Activated T-helper 2 cell treated with anti-CD3 and anti-CD28 coated beads, Interferon-gamma antibody, Interleukin-2, Interleukin-4, amounts not matched to agents 10 μg/mL and 5 μg/mL and 100 μg/mL, durations not matched to agents 14 hours and 24 hours and 36 hours (primary cell): ENCODE measurements at places on chromosomes 2 and 18. TPM values are rescaled to one million over a fixed set of nuclear protein-coding genes. Genes with fewer than 3 reads are reported as not detected.

GRCh38 chr2:42233976-42234441 is 64.9 kb downstream of the EML4 start:
- H3K4me3 ChIP-seq = no peak overlapping the region
- no peak for DNase-seq
- H3K4me1 ChIP-seq = peaks cover 18% of the 10 kb centered on the region
- no peaks in the 10 kb centered on the region for H3K36me3 ChIP-seq

- no peaks in the 10 kb centered on the region for H3K27me3 ChIP-seq
- DNase-seq = no peak
- no peaks in the 10 kb centered on the region for H3K36me3 ChIP-seq
- no peak overlapping the region for H3K4me3 ChIP-seq
- H3K27ac ChIP-seq = no peak overlapping the region
- no peaks in the 10 kb centered on the region for H3K4me1 ChIP-seq
Measured at GRCh38 chr2:11404376-11405073, 60.1 kb upstream of the ROCK2 start.

GRCh38 chr18:78494204-78495085 is 485.2 kb upstream of the SALL3 start:
- H3K4me1 ChIP-seq = no peaks in the 10 kb centered on the region
- no peak overlapping the region for H3K4me3 ChIP-seq
- H3K27ac ChIP-seq = no peak overlapping the region
- H3K27me3 ChIP-seq = no peaks in the 10 kb centered on the region
- no peaks in the 10 kb centered on the region for H3K36me3 ChIP-seq

GRCh38 chr18:37285825-37286224 is 279.8 kb downstream of the CELF4 start:
- H3K27me3 ChIP-seq = no peaks in the 10 kb centered on the region
- DNase-seq = no peak
- H3K36me3 ChIP-seq = no peaks in the 10 kb centered on the region
- no peak overlapping the region for H3K27ac ChIP-seq
- no peaks in the 10 kb centered on the region for H3K4me1 ChIP-seq
- no peak overlapping the region for H3K4me3 ChIP-seq

- no peak overlapping the region for H3K4me3 ChIP-seq
- H3K4me1 ChIP-seq = peaks cover 8% of the 10 kb centered on the region
- H3K27ac ChIP-seq = no peak overlapping the region
Measured at GRCh38 chr2:171310889-171311288, 122.9 kb downstream of the METTL8 start.

DNA sequence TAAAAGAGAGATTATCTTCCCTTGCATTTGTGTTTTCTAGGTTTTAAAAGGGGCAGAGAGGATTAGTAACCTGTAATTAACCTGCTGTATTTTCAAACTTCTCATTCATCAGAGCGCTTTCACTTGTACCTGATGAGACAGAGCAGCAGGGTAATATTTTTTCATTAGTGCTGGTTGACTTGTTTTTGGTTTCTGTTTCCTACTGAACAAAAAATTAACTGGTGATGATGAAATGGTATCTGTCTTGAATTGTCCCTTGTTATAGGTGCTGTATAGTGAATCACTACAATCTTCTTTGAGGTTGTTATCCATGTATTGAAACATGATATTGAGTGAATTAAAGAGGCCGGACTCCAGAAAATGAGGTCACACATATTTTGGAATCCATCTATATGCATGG is 37.9 kb downstream of the CDH20 start:
- no peaks in the 10 kb centered on the region for H3K4me1 ChIP-seq
- no peak for DNase-seq
- H3K36me3 ChIP-seq = no peaks in the 10 kb centered on the region
- H3K27me3 ChIP-seq = no peaks in the 10 kb centered on the region

DNA sequence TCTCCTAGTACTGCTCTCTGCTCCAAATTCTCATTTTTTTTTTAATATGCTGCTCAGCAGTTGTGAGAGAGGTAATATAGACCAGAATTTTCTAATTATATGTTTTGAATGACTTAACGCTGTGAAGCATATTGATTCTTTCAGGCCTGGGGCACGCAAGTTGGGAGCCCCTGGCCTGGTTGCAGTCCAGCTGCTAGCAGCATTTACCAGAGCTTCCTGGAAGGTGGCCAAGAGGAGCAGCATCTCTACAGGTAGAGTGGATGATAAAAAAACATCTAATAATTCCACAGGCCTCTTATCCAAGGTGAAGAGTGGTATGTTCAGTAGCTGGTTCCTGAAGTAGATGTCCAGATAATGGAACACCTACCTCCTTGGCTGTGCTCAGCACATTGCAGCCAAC is 7.3 kb upstream of the UGP2 start:
- no peak for DNase-seq
- H3K27ac ChIP-seq = no peak overlapping the region
- H3K27me3 ChIP-seq = peaks cover 22% of the 10 kb centered on the region
- H3K4me1 ChIP-seq = peaks cover 6% of the 10 kb centered on the region
- no peaks in the 10 kb centered on the region for H3K36me3 ChIP-seq
- H3K4me3 ChIP-seq = no peak overlapping the region

DNA sequence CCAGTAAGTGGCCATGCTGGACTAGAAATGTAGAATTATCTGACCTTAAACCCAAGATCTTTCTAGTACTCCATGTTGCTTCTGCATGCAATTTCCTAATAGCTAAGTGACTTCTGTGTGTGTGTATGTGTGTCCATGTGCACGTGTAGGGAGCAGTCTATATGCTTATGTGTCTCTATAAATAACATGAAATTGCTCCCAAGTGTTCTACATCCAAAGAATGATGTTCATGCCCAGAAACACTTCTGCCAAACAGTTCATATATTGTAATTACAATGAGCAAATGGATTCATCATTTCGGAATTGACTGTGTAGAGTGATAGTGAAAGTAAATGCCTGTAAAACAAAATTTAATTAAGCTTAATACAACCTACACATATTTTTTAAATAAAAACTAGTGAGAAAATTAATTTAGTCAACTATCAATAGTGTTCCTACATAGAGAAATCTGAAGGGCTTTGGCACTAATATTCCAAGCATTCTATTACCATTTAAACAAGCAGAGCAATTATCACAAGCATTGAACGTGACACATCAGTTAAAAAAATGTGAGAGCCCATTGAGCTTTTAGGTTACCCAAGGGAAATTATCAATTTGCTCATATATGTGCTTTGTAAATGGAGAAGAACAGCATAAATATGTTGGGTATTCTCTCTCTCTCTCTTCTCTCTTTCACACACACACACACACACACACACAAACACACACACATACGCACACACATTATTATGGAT is 1067.4 kb downstream of the CNTNAP5 start:
- H3K27me3 ChIP-seq = no peaks in the 10 kb centered on the region
- no peaks in the 10 kb centered on the region for H3K36me3 ChIP-seq
- H3K4me3 ChIP-seq = no peak overlapping the region
- no peaks in the 10 kb centered on the region for H3K4me1 ChIP-seq
- H3K27ac ChIP-seq = no peak overlapping the region

DNA sequence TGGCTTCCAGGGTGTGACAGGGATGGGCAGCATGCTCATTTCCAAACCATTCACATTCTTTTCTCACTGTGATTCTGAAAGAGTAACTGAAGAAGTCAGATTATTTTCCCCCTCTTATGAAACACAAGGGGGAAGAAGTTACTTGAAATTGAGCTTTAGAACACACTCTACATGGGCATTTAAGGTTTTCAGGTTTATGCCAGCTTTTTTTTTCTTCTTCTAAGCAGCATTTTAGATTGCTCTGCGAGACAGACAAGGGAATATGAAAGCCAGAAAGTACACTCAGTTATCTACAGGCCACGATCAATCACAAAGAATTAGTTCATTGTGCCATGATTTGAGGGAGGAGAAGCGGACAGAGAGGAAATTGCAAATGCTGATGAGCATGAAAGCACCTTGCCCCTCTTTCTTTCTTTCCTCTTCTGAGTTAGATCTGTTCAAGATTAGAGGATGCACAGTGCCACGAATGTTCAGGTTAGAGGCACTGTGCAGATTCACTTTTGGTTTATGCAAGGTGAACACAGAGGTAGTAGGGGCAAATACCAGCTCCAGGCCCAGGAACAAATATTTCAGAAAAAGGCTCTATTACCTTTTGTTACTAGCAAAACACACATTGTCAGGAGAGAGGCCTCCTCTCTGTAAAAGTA is 49.2 kb downstream of the CXCR4 start:
- peaks cover 16% of the 10 kb centered on the region for H3K36me3 ChIP-seq
- H3K27me3 ChIP-seq = no peaks in the 10 kb centered on the region
- peaks cover 44% of the 10 kb centered on the region for H3K4me1 ChIP-seq
- peak overlapping the region; percentile 57 for H3K27ac ChIP-seq

DNA sequence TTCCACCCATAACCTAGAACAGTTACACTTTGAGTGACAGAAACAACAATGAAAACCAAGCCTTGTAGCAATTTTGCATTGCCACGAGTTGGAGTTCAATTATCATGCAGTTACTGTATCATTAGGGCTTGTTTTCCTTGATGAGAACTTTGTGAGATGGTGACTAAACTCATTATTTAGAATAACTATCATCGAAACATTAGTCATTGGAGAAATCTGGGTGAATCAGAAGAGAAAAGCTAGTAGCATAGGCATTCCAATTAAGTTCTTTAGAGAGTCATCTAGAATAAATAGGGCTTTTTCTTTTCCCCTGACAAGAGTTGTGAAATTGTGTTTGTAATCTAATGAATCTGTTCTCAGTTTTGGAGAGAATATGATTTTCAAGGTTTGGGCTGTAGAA is 122.8 kb upstream of the DOCK10 start:
- H3K36me3 ChIP-seq = no peaks in the 10 kb centered on the region
- H3K4me3 ChIP-seq = no peak overlapping the region
- no peak for DNase-seq
- no peak overlapping the region for H3K27ac ChIP-seq
- no peaks in the 10 kb centered on the region for H3K4me1 ChIP-seq

- DNase-seq = no peak
- H3K4me3 ChIP-seq = no peak overlapping the region
- no peaks in the 10 kb centered on the region for H3K36me3 ChIP-seq
- no peak overlapping the region for H3K27ac ChIP-seq
Measured at GRCh38 chr2:213189001-213189899, 37.8 kb upstream of the IKZF2 start.

DNA sequence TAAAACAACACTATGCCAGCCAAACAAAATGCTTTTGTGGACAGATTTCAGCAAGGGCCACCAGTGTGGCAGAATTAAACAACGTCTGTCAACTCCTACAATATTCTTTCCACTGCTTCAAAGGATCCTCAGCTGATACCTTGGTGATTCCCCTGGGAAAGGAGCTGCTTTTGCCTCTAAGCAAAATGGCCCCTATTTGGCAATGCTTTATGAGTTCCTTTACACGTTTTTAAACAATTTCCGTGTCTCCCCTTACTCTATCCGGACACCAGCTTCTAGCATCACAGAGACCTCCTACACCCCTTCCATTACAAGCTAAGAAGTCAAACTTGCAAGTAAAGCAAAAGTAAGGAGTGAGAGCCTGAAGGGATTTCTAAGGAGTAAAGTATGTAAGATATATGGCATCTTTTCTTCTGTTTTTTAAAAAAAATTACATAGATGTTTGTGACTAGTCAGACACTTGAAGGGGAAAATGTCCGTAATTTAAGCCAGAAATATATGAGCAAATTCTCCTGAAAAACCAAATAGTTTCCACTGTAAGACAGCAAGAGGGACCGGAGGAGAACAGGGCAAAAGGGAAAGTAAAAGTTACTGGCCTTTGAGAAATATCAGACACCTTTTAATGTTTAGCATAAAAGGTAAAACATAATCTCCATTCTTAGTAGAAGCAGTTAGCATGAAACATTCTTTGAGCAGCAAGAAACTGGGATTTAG is 1.9 kb downstream of the SOS1 start:
- H3K27me3 ChIP-seq = no peaks in the 10 kb centered on the region
- H3K4me1 ChIP-seq = peaks cover 53% of the 10 kb centered on the region
- no peak for DNase-seq
- H3K4me3 ChIP-seq = peak overlapping the region; percentile 98

DNA sequence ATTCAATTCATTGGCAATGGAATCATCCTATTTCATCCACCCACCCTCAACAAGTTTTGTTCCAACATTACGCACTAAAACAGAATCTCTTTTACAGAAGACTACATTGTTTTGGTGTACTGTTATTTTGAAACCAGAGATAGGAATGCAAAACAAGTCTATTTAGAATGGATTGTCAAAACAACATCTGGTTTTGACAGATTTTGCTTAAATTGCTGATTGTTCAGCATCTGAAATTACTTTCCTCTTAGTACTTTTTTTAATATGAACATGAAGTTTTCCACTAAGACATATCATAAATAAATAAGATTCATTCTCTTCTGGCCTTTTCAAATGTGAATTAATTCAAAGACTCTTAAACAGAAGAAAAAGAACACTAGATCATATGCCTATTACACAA is 323.9 kb upstream of the TFPI start:
- no peaks in the 10 kb centered on the region for H3K4me1 ChIP-seq
- no peak for DNase-seq
- H3K27ac ChIP-seq = no peak overlapping the region
- no peaks in the 10 kb centered on the region for H3K36me3 ChIP-seq
- H3K27me3 ChIP-seq = no peaks in the 10 kb centered on the region
- no peak overlapping the region for H3K4me3 ChIP-seq

DNA sequence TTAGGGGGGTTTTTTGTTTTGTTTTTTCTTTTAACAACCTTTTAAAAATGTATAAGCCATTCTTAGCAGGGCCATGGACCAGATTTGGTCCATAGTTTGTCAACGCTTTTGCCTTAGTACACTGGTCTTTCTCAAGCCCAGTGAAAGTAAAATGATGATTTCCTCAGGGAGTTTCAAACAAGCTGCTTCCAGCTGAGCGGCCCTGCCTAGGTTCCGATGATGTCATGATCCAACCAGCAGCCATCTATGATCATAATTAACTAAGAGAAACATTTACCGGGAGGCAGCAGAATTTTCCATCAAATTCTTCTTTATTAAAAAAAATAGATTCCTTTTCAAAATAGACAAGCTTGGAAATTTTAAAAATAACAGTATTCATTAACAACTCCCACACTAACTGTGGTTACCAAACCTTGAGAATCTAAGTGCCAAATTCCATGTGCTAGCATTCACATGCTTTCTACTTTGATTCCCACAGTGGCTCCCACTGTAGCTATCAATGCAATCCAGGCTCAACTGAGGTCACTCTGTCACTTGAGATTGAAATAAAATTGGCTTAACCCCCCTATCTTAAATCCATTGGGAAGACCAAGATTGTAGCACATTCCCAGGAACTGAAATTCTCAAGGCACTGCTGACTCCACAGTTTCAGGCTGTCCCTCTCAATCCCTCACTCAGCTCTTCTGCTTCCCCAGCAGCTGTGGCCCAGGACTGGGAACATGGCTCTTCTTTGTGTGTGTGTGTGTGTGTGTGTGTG is 148.9 kb downstream of the RNF152 start:
- no peaks in the 10 kb centered on the region for H3K4me1 ChIP-seq
- H3K36me3 ChIP-seq = no peaks in the 10 kb centered on the region
- no peaks in the 10 kb centered on the region for H3K27me3 ChIP-seq
- DNase-seq = no peak

GRCh38 chr18:55462652-55463051 is 125.3 kb downstream of the TCF4 start:
- no peak for DNase-seq
- no peak overlapping the region for H3K27ac ChIP-seq
- peaks cover 1% of the 10 kb centered on the region for H3K27me3 ChIP-seq
- no peak overlapping the region for H3K4me3 ChIP-seq
- H3K36me3 ChIP-seq = no peaks in the 10 kb centered on the region

FSIP2 gene
- 0.21 and 0.28 TPM in 2 replicates for total RNA-seq

TP53I3 gene
- 2.7 and 3.1 TPM in 2 replicates for total RNA-seq

TCF7L1 gene
- 0.11 and 0.18 TPM in 2 replicates for total RNA-seq

UGT1A3 gene
- not detected in 2 replicates for total RNA-seq
